ENCODE measurements at places on chromosomes 12 and 14.

DNA sequence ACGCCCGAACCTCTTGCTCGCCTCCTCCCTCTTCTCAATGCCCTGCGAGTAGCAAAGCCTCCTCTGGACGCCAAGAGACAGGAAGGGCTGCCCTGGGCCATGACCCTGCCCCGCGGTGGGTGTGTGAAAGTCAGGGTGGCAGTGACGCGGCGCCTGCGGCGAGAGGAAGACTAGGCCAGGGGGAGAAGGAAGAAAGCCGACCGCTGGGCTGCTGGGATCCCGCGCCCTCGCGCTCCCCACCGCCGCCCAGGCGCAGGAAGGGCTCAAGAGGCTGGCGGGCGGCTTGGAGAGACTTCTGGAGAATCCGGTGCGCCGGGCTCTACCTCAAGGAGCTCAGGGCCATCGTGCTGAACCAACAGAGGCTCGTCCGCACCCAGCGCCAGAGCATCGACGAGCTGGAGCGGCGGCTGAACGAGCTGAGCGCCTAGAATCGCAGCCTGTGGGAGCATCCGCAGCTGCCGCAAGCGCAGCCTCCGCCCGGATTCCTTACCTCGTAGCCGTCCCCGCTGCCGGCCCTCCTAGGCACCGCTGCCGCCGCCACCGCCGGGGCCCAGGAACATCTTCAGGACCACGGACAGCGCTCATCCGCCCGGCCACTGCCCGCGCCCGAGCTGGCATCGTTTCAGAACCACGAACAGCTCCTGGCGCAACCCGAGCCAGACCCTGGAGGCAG lies 105.0 kb upstream of the PRB2 start:
- DNase-seq, result peak; percentile 40

GRCh38 chr12:96186607-96187301 lies 7.4 kb upstream of the ELK3 start:
- DNase-seq, result no peak

DNA sequence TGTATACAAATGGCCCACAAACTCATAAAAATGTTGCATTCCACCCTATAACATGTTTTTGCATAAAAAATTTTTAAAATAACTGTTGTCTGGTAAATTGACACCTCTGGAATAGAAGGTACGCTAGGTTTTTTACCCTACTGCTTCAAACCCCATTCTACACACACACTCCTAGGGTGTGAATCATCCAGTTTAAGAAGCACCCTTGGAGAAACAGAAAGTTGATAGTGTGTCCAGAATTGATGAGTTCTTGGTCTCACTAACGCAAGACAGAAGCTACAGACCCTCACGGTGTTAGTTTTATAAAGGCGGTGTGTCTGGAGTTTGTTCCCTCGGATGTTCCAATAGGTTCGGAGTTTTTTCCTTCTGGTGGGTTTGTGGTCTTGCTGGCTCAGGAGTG lies 158.5 kb downstream of the KLRB1 start:
- no peak for DNase-seq

DNA sequence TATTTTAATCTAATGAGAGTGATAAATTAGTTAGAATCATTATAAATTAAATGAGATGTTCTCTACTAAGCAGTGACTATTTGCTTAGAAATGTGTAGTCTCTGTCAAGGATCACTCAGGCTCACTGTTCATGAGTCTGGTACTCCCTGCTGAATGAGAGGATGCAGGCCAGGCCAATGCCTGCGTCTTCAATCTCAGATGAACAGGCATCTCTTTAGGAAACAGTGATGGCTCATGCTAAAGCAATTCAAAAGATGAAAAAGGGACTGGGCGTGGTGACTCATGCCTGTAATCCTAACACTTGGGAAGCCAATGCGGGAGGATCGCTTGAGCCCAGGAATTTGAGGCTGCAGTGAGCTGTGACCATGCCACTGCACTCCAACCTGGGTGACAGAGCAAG lies 106.8 kb downstream of the ZFC3H1 start:
- DNase-seq, result peak; percentile 58

- no peak for DNase-seq
Observed at GRCh38 chr14:22484632-22485031, 104.4 kb downstream of the DAD1 start.

DNA sequence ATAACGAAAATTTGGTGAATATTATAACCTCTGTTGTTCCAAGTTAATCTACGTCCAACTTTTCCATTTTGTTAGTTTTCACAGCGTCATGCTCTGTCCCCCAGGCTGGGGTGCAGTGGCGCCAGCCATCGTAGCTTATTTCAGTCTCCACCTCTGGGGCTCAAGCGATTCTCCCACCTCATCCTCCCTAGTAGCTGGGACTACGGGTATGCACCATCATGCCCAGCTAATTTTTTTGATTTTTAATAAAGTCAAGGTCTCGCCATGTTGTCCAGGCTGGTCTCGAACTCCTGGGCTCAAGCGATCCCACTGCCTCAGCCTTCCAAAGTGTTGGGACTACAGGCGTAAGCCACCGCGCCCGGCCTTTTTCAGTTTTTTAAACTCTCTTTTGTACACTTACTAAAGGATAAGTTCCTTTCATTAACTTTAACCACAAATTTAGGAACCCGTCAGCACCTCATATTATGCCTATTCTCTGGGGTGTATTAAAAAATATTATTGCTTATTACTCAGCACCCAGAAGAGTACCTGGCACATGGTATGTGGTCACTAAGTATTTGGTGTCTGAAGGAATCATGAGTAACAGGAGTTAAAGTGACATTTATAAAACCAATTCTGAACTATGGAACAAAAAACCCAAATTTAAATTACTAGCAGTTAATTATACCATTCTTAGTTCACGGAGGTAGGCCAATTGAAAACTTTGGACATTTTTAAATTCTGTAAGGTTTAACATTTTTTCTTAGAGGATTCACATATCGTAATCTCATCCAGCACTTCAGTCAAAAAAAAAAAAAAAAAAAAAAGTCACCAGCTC lies 925 bp upstream of the MIPOL1 start:
- DNase-seq, result no peak

DNA sequence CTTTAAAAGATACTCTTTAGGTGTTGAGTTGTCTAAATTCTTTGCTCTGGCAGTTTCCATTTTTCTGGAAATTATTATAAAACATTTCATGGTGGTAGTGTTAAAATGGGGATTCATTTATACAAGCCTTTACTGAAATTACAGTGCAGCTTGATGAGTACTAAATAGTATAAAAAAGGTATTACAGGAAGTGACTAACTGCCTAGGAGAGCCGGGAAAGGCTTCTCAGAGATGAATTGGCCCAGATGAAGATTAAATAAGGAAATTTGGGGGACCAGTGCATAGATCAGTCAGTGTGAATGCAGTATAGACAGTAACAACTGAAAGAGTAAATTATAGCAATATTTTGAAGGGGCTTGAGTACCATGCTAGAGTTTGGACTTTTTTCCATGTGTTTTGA lies 7.5 kb downstream of the PSMA6 start:
- no peak for DNase-seq

DNA sequence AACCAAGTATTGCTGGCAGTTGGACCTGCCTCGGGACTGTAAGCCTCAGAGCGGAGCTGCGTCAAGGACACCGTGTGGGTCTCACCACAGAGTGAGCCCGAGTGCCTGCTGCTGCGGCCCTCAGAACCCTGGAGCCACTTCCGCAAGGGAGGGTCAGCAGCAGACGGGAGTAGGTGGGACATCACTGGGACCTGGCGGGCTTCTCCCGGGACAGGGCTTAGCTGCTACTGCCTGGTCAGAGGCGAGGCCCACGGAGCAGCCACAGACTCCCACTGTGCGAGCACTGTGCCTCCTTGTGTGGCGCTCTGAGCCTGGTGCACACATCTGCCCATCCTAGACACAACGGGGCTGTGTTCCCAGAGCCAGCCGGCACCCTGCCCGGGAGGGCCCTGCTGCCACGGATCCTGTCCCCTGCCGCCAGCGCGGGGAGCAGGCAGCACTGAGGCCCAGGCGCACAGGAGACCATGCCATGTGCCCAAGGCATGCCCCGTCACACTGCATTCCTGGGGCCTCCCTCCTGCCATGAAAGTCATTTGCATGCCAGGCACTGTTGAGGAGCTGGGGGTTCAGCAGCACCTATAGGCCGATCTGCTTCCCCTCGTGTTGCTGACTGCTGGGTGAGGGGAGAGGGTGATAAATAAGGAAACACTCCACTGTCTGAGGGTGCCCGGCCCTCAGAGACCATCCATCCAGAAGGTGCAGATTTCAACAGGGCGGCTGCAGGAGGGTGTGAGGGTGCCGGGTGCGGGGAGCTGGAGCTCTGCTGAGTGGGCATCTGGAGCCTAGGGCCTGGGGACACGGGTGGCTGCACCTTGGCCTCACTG lies 10.0 kb downstream of the HIP1R start:
- no peak for DNase-seq

GRCh38 chr12:113241191-113242025 lies 20.1 kb downstream of the TPCN1 start:
- DNase-seq, result no peak

DNA sequence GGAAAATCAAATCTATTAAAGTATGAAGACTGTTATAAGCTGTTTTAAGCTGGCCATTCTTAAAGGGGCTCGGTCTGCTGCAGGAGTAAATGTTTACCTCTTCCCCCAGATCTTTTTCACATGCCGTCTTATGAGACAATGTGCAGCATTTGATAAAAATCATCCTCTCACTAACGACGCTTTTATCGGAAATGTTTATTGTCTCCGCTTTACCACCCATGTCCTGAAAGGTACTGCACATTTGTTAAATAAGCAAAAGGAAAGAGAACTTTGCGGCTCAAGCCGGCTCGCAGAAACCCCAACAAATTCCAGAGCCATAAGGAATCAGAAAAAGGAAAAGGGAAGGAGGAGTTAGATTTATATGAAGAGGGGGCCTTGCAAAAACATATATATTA lies 137.8 kb downstream of the HMGA2 start:
- DNase-seq, result no peak

DNA sequence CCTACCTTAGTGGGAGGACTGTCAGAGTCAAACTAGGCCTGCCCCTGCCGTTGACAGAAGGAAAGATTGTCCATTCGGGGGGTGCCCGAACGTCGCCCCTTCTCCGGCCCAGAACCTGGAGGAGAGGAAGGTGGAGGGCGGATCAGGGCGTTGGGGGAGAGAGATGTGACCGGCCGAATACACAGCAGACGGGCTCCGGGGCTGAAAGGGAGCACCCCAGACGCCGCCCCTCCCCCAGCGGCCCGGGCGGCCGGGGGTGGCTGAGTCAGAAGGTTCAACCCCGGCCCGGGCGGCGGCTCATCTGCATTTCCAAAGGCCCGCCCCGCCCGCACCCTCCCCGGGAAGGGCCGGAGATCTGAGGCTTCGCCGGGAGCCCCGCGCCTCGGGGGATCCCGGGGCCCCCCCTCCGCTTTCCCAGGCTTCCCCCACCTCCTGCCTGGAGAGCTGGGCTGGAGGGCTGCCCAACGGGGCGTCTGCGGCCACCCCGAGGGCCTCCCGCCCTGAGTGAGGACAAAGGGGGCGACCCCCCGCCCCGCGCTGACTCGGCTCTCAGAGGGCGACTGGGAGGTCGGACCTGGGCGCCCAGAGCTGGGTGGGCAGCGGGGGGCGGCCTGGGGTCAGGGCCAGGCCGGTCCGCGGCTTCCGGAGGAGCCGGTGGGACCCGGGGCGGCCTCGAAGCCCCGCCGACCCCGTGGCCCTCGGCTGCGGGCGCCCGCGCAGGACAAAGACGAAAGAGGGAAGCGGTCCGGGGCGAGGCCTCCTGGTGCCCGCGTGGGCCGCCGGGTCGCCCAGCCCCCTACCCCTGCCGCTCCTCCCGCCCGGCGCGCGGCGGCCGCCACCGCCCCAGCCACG lies 3.7 kb upstream of the SETD1B start:
- DNase-seq, result no peak

GRCh38 chr12:47097276-47097896 lies 17.6 kb upstream of the AMIGO2 start:
- no peak for DNase-seq

DNA sequence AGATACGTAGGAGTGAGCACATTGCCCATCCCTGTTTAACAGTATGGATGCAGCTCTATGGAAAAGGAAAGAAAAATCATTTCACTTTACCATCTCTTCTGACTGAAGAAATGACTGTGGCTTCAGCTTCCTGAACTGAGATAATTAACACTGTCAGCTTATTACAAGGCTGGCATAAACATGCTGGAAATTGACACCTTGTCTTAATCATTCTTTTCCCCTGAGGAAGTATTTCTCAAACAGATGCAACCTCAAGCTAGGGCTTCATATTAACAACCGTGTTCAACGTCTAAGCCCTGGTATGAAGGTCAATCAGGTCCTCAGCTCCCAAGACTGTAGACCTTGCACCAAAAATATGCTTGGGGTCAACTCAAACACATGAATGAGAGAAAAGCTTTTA lies 25.0 kb downstream of the RERG start:
- no peak for DNase-seq

- DNase-seq, result no peak
Observed at GRCh38 chr12:1330477-1330827, 263.9 kb downstream of the FBXL14 start.

DNA sequence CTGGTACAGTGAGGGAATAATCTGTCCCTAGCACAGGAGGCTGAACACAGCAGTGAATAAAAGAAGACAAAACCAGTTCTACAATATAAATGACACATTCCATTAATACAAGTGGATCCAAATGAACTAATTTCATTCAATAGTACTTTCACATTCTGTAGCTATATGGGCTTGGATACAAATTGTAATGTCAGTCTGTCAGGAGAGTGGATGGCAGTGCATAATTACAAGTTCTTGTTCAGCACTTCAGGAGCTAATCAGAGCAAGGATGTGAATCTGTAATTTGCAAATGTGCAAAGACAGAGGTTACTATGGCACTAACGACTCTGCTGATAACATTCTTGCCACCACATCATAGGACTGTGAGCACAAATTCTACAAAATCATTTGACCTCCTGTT lies 697.9 kb downstream of the DIO2 start:
- no peak for DNase-seq

DNA sequence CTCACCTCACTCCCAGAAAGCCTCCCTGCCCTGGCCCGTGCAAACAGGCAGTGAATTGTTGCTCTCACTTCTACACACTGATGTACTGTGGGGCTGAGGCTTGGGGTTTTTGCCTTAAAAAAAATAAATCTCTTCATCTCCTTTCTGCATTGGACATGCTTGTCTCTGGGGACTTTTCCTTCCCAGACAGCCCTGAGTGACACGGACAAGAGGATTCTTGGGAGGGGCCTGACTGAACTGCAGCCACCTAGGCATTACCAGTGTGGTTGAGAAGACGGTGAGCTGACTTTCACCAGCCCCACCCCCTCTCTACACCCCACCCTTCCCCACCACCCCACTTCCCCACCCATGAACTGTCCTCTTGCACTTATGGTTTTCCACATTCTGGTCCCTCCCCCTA lies 51.6 kb upstream of the PARP11 start:
- DNase-seq, result no peak

- DNase-seq, result no peak
Observed at GRCh38 chr14:77495334-77495733, 3.3 kb downstream of the ISM2 start.
